Activated naive CD8-positive, alpha-beta T cell treated with anti-CD3 and anti-CD28 coated beads, Interleukin-2, amount 10 ng/mL, durations not matched to agents 7 days and 5 days (primary cell): ENCODE measurements at places on chromosomes 3 and 15.

GRCh38 chr3:124896824-124897526 is 9.8 kb upstream of the ITGB5 start:
- no peak for DNase-seq

- no peak for DNase-seq
Observed at GRCh38 chr3:179860275-179861107, 176.2 kb downstream of the PEX5L start.

DNA sequence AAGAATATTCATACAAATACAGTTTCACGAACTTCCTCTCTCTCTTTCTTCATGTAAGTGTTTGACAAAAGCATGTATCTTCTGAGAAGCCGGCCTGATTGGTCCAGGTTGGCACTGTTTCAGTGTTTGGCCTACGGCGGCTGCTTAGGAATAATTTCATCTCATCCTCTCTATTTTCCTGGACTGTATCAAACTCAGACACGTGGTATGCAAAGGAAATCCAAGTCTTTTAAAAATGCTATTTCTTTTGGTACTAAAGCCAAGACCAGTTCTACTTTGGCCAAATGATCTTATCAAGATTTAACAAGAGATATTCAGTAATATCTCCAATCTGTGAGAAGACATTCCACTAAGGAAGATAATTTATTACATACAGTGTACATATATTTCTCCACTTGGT is 152.8 kb downstream of the TIGIT start:
- no peak for DNase-seq

DNA sequence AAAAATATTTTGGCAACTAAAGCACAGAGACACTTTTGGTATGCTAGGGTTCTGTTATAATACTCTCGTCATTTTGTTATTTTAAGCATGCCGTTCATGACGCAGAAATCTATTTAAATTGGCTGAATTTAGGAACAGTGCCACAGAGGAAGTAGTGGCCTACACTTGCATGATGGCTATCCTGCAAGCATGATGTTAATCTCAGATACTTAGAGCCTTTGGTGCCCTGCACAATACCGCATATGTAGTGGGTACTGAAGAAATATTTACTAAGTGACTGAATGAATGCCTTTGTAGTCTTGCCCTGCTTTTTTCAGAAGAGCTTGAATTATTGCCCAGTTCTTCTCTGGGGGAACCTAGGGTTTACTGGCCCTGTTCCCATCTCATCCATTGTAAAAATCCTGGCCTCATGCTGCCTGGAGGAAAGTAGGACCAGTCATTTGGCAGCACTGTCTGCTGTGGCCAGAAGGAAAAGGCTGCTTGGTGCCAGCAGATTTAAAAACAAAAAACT is 79.0 kb downstream of the SERPINI1 start:
- DNase-seq, result no peak

DNA sequence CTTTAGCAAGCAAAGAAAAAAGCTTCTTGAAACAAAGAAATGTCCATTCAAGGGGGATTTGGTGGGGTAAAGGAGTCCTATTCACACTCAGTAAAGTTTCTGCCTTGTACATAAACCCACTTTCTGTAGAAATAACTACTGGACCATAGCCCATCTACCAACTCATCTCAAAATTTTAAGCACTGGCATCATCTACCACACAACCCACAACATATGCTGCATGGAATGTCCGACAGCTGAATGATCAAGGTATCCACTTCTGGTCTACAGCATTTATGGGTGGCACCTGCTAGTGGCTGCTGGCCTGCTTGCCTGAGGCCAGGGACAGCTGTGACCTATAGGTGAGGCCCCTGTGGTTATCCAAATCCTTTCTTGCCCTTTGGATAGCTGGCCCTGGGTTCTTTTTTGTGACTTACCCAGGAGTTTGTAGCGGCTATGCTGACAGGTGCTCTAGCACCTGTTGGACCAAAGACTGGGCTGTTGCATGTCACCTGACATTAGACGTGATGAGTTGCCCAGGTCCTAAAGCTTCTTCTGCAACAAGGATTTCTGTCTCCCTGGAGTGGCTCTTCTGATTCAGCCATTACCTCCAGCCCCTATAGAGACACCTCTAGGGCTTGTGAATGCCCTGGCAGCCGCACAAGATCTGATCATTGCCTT is 19.2 kb upstream of the MEF2A start:
- no peak for DNase-seq

DNA sequence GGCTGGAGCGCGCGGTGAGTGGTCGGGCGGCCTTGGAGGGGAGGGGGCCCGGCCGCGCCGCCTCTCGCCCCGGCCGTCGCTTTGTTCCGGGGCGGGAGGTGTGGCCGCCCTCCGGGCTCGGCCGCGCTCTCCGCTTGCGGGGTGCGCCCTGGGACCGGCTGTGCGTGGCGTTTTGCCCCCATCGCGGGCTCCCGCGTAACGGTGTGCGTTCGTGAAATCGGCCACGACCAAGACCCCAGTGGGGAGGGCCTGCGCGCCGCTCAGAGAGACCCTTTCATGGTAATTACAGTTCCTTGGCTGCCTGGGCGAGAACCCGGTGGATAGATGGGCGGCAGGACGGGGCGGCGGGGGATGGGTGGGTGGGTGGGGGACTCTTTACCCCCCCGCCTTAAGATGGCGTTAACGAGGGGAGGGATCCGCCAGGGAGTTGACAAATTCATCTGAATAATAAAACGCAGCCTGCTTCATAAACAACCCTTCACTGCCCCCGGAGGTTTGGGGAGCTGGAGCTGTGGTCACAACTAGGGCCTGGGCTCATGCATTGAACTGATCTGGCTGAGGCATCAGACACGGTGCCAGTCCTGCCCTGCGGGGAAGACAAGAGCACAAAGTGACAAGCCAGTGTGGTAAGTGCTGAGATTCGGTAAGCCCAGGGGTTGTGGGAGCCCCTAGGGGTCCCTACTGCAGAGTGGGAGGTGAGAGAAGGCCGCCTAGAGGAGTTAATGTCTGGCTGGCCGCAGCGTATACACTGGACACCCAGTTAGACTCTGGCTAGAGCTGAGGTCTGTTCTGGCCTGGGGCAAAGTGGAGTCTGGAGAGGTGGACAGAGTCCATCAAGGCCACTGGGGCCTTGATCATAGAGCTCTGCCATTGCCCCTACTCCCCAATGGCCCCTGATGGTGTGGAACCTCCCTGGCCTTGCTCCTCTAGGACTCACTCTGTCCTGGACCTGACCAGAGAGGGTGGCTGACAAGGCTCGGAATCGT is 668 bp downstream of the MRAS start:
- no peak for DNase-seq

- DNase-seq, result no peak
Observed at GRCh38 chr15:36814708-36815107, 235.3 kb downstream of the CDIN1 start.

DNA sequence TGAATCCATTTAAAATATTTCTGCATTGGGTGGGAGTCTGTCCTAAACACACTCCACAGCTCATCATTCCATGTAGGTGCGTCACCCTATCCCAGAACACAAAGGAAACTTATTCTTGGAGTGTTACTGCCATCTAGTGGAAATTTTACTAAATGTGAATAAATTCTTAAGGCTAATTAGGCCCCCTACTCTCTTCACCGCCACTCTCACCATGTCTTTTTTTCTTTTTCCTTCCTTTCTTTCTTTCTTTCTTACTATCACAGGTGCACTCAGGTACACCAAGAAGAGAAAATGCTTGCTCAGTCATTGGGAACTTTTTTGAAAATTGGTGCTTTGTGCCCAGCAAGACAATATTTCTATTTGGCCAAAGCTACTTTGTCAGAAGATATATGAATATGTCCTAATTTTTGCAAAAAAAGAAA is 26.4 kb upstream of the ATP8B4 start:
- no peak for DNase-seq

DNA sequence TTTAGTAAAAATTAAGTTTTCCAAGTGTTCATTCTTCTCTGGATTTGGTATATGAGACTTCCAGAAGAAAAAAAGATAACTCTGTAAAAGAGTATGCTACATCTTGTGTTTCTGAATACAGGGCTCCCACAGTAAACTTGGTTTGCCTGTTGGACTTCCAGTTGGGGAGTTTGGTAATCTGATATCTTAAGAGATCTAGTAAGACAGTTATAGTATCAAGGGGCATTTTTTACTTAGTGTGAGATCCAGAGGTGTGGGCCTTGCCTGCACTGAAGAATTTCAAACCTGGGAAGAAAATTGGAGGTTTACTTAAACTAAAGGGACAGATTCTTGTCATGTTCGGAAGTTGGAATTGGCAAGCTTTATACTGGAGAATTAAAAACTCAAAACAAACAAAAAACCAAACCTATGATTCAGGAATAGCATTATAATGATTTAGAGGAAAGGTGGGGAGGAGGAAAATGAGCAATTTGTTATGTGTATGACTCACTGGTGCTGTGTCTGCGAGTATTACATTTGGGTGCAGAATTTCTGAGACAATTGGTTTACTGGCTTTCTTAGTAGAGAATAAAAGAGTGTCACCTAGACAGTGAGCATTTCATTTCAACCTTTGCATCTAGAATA is 58.9 kb upstream of the ULK4 start:
- no peak for DNase-seq

DNA sequence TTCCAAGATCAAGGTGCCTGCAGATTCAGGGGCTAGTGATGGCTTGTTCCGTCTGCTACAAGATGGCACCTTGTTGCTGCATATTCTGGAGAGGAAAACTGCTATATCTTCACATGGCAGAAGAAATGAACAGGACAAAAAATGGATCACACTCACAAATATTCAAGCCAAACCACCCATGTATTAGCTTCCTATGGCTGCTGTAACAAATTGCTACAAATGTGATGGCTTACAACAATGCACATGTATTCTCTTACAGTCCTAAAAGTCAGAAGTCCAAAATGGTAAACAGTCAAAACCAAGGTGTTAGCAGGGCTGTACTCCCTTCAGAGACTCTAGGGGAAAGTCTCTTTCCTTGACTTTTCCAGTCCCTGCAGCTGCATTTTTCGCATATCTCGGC is 55.8 kb downstream of the TRIM42 start:
- DNase-seq, result no peak

GRCh38 chr3:80994085-80994665 is 767.3 kb downstream of the GBE1 start:
- no peak for DNase-seq

- no peak for DNase-seq
Observed at GRCh38 chr3:149277331-149277813, 55.7 kb upstream of the CP start.

DNA sequence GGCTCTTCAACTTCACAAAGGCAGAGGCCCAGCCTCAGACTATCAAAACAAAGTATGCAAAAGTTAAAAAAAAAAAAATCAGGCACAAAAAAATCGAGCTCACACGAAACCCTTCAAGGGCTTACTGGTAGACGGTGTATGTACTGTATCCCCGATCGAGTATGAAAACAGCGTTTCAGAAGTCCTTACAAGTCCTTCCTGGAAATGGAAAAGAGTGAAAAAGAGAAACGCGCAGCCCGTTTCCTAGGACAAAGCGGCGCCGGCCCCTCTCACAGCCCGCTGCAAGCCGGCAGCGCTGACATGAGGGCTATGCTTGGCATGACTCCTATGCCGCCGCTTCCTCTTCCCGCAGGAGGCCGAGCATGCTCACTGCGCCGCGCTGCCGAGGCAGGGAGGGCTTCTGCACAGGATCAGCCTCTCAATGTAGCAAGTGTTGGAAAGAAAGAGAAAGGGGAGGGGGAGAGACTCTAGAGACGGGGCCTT is at the start of gene VGLL4:
TSS of gene VGLL4 (minus strand) at position 311 of the 483 bp plus-strand sequence. CDS start 397 bp downstream, outside the sequence.
- peak; percentile 75 for DNase-seq

GRCh38 chr3:13515786-13516759 is 32.9 kb upstream of the FBLN2 start:
- no peak for DNase-seq

GRCh38 chr3:13201851-13202250 is 128.6 kb upstream of the IQSEC1 start:
- no peak for DNase-seq

GRCh38 chr3:151085889-151086483 is 522 bp downstream of the MED12L start:
- DNase-seq, result peak; percentile 62

DNA sequence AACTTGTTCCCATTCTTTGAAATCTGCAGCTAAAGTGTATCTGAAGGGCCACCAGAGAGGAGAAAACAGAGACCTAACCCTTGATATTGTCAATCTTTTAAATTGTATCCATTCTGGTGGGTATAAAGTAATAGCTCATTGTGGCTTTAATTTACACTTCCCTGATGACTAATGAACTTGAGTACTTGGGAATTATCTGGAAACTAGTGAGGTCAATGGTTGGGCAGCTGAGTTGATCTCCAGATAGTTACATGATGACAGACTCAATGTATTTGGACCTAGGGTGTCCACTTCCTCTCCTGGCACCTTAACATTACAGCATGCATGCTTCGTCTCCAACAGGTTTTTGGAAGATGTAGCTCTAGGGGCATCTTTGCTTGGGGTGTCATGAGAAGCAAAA is 195.2 kb downstream of the PDCD6IP start:
- DNase-seq, result no peak

- DNase-seq, result no peak
Observed at GRCh38 chr15:75869446-75869845, 26.2 kb downstream of the UBE2Q2 start.

GRCh38 chr3:13016083-13016720 is 57.0 kb downstream of the IQSEC1 start:
- no peak for DNase-seq

DNA sequence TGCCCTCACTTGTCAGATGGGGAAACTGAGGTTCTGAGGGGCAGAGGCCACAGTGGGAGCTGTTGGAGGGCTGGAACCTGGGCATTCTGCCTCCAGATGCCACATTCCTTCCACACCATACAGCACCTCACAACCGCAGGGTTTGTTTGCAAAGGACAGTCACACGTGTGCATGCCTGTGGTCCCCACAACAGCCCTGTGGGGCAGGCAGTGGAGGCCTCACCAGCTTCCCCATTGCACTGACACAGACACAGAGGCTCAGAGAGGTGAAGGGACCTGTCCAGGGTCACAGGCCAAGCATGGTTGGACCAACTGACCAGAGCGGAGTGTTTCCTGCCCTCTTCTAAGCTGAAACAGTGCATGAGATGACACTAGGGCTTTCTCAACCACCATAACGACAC is 75.2 kb upstream of the SEC13 start:
- DNase-seq, result no peak

- DNase-seq, result no peak
Observed at GRCh38 chr3:39249453-39250115, 30.3 kb downstream of the CX3CR1 start.

GRCh38 chr3:52313188-52313773 is 2.8 kb upstream of the DNAH1 start:
- DNase-seq, result no peak

DNA sequence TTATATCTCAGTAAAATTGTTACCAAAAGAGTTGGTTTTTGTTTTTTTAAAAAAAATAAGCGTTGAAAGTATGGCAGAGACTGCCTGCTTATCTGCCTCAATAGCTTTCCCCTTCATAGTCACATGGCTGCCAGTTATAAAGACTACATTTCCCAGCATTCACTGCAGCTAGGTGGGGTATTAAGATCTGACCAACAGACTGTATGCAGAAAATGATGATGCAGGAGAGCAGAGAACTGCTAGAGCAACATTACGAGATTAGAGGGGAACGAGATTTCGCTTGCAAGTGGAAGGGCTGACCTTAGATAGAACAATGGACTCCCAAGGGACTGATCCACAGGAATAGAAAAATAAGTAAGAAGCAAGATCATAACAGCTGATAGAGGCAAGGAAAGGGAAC is 14.3 kb downstream of the RHOA start:
- no peak for DNase-seq

- DNase-seq, result no peak
Observed at GRCh38 chr3:64623125-64623524, 64.7 kb downstream of the ADAMTS9 start.
